ENCODE measurements at places on chromosomes 7 and 10. TPM values are rescaled to one million over a fixed set of nuclear protein-coding genes. Genes with fewer than 3 reads are reported as not detected.

GRCh38 chr7:26291699-26292538 is at the start of gene SNX10:
SNX10 (plus strand) TSS chr7:26291862; CDS start chr7:26346443, 54,581 bp downstream.
- DNase-seq = peak; percentile 79

GRCh38 chr7:140333223-140333622 is 65.1 kb downstream of the SLC37A3 start:
- peak; percentile 62 for DNase-seq

The KCNIP2 gene
- total RNA-seq = 704 TPM

The SLC26A5 gene
- not detected for total RNA-seq
